ENCODE measurements at places on chromosomes 2 and 18.

- no peak for DNase-seq
These were observed 268.6 kb upstream of the NCKAP5 start for GRCh38 chr2:133836691-133837345.

DNA sequence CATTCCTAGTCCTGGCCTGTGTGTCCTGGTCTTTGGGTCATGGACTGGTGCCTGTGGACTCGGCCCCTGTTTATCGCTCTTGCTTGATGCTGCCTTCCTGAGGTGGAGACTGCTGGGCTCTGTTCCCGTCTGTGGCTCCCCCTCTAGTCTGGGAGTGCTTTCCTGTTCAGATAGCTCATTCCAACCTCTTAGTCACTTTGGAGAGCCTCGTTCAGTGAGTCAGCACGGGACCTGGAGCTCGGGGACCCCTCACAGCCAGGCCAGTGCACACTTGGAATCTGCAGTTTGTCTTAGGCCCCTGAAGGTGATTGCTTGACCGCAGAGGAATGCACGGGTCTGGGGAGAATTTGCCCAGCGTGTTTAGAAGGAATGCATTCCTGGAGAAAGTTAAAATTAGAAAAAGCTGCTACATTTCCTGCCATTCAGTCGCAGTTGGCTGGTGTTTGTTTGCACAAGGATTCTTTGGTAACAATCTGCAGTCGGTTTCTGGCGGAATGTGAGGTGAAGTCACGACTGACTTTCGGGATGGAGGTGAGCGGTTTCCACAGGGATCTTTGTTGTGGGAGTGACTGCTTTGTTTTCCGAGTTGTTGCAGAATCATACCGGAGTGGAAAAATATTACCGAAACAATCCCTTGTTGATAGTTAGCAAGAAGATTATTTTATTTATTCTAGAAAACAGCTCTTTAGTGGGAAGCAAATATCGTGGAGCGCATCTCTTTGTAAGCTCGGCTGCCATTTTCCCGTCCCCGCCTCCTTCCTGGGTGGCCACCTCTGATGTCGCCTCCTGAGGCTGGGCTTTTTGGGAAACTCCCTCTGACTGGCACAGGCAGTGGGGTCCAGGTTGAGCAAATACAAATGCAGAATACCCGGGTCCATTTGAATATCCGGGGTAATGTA is 29.6 kb downstream of the SH3BP4 start:
- DNase-seq, result no peak

DNA sequence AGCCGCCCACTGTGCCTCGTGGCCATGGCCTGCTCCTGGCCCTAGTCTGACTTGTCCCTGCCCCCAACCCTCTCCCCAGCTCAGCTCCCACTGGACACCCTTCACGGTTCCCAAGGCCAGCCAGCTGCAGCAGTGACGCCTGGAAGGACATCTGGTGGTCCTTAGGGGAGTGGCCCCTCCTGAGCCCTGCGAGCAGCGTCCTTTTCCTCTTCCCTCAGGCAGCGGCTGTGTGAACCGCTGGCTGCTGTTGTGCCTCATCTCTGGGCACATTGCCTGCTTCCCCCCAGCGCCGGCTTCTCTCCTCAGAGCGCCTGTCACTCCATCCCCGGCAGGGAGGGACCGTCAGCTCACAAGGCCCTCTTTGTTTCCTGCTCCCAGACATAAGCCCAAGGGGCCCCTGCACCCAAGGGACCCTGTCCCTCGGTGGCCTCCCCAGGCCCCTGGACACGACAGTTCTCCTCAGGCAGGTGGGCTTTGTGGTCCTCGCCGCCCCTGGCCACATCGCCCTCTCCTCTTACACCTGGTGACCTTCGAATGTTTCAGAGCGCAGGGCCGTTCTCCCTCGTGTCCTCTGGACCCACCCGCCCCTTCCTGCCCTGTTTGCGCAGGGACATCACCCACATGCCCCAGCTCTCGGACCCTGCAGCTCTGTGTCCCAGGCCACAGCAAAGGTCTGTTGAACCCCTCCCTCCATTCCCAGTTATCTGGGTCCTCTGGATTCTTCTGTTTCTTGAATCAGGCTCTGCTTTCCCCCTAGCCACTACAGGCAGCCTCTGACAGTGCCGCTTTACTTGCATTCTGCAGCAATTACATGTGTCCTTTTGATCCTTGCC is 35.8 kb downstream of the ANO7 start:
- DNase-seq, result no peak

GRCh38 chr2:112699984-112700667 is 20.7 kb upstream of the NT5DC4 start:
- no peak for DNase-seq

- DNase-seq, result no peak
These were observed 1.4 kb downstream of the MBP start for GRCh38 chr18:77131100-77131651.

GRCh38 chr2:202361108-202361507 is 15.0 kb upstream of the BMPR2 start:
- no peak for DNase-seq

GRCh38 chr2:69087211-69087911 is 74.4 kb downstream of the ANTXR1 start:
- DNase-seq, result no peak

GRCh38 chr18:31774962-31775361 is 14.3 kb upstream of the SLC25A52 start:
- no peak for DNase-seq

DNA sequence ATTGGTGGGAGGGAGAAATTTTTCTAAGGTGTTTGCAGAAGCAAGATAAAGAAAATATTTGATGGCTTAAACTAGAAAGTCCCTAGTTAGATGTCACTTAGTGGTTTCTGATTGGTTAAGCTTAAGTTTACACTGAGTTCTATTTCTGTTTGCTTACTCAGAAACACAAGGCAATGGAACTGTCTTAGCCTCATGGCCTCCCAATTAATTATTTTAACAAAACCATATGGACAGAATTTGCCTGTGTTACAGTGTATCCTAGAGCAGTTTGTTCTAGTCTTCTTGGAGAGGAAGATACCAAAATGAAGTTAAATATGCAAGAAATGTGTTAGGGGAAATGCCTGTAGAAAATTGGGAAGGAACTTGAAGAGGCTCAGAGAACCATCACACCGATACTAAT is 4.6 kb upstream of the IMPACT start:
- no peak for DNase-seq

- no peak for DNase-seq
These were observed 170.2 kb upstream of the TNP1 start for GRCh38 chr2:217030081-217030480.

- DNase-seq, result no peak
These were observed 87.2 kb upstream of the NXPH2 start for GRCh38 chr2:138867341-138867740.

DNA sequence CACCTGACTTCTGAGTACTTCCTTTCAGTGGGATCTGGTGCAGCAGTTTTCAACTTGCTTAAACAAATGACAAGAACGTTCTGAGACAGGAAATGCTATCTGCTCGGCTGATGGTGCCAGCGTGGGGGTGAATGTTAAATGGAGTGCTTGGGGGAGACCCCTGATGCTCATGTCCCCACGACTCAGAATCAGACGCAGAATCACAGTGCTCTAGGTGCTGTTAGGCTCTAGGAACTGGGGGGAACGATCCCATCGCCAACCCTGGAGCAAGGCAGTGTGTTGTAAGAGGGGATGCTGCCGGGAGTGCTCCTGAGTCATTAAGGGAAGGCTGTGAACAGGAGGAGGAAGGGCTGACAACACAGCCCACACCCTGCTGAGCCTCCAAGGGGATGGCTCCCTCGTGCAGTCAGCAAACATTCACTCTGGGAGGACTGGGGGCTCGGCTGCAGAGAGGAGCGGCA is 34.1 kb upstream of the KCNF1 start:
- DNase-seq, result no peak

DNA sequence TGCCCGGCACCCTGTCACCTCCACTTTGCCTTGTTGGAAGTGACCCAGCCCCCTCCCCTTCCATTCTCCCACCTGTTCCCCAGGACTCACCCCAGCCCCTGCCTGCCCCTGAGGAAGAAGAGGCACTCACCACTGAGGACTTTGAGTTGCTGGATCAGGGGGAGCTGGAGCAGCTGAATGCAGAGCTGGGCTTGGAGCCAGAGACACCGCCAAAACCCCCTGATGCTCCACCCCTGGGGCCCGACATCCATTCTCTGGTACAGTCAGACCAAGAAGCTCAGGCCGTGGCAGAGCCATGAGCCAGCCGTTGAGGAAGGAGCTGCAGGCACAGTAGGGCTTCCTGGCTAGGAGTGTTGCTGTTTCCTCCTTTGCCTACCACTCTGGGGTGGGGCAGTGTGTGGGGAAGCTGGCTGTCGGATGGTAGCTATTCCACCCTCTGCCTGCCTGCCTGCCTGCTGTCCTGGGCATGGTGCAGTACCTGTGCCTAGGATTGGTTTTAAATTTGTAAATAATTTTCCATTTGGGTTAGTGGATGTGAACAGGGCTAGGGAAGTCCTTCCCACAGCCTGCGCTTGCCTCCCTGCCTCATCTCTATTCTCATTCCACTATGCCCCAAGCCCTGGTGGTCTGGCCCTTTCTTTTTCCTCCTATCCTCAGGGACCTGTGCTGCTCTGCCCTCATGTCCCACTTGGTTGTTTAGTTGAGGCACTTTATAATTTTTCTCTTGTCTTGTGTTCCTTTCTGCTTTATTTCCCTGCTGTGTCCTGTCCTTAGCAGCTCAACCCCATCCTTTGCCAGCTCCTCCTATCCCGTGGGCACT is 4.5 kb downstream of the RETREG2 start:
- no peak for DNase-seq

GRCh38 chr18:9147440-9148202 is 11.0 kb downstream of the ANKRD12 start:
- peak; percentile 15 for DNase-seq

- DNase-seq, result no peak
These were observed 182.5 kb downstream of the PRKCE start for GRCh38 chr2:45833968-45834344.

DNA sequence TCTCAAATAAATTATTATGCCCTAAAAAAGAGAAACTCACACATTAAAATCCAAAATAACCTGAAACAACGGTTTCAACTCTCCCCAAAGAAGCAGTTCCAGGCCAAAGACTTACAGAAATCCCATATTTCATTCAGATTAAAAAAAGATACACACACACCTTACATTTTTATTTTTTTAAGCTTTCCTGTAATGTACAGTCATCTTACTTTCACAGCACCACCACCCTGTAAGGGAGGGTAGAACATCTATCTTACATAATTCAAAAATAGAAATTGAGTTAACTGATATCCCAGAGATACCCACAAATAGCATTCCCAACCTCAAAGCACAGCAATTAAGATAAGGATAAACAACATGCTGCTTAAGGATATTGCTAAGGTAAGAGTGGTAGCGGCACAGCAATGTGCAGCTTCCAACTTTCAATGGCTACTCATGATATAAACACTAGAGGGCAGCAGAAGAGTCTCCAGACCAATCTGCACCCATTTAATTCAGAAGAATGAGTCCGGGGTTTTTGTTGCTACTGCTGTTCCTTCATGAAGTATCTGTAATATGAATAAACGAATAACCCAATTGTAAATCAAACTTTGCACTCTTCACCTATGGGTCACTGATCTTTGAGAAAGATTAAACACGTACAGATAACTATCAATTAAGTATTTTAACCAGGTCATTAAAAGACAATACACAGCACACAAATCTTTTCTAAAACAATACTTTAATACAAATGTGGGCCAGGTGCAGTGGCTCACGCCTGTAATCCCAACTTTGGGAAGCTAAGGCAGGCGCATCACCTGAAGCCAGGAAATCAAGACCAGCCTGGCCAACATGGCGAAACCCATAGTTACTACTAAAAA is 11.3 kb downstream of the GFPT1 start:
- no peak for DNase-seq

DNA sequence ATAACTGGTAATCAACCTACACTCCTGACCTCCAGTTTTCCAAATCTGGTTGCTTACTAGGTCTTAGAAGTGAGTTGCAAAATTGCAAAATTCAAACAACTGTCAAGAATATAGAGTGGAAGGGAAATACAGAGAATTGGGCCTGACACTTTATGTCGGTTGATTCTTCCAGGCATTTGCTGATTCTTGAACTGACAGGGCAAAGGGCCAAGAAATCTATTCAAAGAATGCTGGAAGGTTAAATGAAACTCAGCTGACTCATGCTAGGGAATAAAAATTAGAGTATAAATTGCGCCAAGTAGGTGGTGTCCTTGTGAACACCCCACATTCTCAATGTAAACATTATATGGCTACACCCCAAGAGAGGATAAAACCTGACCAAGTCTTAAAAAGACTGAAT is 21.5 kb upstream of the ZSCAN30 start:
- DNase-seq, result no peak

- DNase-seq, result no peak
These were observed 162.6 kb downstream of the QPCT start for GRCh38 chr2:37507051-37507410.

- no peak for DNase-seq
These were observed 45.8 kb downstream of the HS6ST1 start for GRCh38 chr2:128272601-128273468.

DNA sequence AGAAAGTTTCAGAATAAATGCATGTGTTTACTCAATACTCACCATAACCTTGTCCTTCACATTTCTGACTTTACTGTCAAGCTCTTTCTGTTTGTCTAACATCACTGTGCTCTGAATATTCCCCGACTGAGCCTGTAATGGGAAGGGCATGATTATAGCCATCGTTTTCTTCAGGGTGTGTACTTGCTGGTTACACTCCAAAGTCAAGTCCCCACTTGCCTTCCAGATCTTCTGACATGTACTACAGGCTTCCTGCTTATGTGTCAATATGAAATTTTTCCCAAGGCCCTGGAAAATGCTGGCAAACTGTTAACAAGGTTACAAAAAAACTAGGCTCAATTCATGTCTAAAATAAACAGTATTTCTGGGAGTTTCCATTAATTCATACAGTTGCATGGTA is 12.9 kb downstream of the STAT1 start:
- no peak for DNase-seq

GRCh38 chr18:23941791-23942190 is 72.8 kb upstream of the TTC39C start:
- no peak for DNase-seq

GRCh38 chr2:70921839-70922234 is 13.9 kb upstream of the ATP6V1B1 start:
- DNase-seq, result no peak

DNA sequence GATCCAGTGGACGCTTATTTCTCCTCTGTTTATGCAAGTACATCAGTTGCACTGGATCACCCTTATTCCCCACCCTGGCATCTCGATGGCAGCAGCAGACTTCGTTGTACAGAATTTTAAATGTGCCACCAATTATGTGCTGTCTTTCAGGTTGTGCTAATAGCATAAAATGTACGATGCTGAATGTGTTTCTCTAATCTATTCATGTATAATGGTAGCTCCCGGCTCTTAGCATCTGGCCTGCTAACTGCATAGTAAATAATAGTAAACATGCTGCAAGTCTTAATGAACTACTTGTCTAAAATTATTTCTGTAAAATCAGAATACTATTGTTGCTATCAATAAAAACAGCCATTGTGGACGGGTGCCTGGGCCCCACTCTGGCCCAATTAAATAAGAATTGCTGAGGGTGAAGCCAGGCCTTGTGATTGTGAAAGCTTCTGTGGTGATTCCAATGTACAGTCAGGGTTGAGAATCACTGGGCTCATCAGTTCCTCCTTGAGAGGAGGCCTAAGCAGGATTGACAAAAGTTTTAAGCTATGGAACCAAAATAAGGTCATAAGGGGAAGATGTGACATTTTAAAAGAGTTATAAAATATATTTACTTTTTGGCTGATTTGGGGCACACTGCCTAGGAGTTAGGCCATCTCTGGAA is 14.4 kb upstream of the MYO3B start:
- no peak for DNase-seq

- DNase-seq, result no peak
These were observed 26.2 kb downstream of the KLF7 start for GRCh38 chr2:207139552-207139951.

GRCh38 chr18:79047556-79048244 is 21.5 kb upstream of the ATP9B start:
- DNase-seq, result no peak

Data from brain pericyte (primary cell).